ENCODE measurements at places on chromosomes 7 and 10. TPM values are rescaled to one million over a fixed set of nuclear protein-coding genes. Genes with fewer than 3 reads are reported as not detected.

DNA sequence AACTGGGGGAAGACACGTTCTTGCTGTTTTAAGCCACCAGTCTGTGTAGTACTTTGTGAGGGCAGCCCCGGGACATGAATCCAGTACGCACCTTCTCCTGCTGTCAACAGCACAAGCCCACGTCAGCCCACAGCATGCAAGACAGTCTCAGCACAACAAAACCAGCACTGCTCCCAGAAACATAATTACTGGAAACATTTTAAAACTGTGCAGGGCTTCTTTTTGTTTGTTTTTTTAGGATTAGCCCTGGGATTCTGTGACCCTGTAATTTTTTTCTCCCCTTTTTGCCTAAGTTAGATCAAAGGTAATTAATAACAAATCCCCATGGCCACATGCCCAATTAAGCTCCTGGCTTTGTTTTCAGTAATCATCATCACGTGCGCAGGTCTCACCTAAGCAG is 87.5 kb downstream of the VOPP1 start:
- no peak for DNase-seq

The HOXA6 gene
- total RNA-seq = not detected

DNA sequence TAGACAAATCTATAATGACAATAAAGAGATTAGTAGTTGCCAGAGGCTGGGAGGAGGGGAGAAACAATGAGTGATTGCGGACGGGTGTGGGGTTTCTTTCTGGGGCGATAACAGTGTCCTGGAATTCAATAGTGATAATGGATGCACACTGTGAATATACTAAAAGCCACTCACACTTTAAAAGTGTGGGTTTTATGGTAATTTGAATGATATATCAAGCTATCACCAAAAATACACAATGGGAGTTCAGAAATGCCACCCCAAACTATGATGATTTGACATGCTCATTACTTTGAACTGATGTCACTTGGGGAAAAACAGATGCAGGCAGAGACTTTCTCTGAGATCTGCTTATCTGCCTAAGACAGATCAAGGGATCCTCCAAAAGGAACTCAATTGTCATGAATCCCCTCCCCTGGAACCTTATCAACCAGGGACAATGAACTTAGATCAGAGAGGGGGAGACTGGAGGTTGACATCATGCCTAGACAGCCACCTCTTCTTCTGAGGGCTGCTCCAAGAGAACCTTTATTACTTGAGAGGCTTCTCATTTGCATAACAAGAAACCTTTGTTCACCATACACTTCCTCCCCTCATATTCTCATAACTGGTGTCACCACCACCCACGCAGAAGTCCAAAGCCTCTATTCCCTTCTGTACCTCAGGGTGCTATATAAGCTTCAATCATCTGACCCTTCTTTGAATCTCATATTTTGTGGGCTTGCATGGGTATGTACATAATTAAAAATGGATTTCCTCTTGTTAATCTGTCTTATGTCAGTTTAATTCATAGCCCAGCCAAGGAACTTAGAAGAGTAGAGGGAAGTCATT is 14.8 kb upstream of the ZC3HAV1 start:
- no peak for DNase-seq

- no peak for DNase-seq
Measured at GRCh38 chr7:47428052-47428767, 153.7 kb downstream of the TNS3 start.

The FKBP6 gene
- total RNA-seq = not detected

GRCh38 chr10:69862882-69863530 is 61.3 kb downstream of the COL13A1 start:
- no peak for DNase-seq

The SEM1 gene
- 51.0 TPM for total RNA-seq

DNA sequence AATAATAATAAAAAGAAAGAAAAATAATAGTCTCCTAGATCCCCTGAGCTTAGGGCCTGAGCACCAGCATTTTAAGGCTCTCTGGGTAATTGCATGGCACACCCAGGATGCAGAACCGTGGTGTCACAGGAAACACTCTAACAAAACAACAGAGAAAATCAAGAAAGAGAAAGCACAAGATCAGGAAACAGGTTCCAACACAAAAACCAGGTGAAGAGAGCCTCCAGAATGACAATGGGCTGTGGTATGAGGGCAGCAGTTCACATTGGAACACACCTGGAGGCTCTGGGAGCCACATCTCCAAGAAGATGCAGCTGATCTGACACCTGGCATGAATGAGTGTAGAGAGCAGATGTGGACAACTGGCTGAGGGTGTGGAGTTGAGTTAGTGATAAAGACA is 7.1 kb downstream of the MMRN2 start:
- DNase-seq = no peak

The MKX gene
- 0.22 TPM for total RNA-seq

- DNase-seq = no peak
Measured at GRCh38 chr10:65827359-65827758, 1098.5 kb upstream of the LRRTM3 start.

The STK31 gene
- not detected for total RNA-seq

The VENTX gene
- total RNA-seq = 0.33 TPM
